ENCODE measurements at places on chromosomes 5 and 9.

DNA sequence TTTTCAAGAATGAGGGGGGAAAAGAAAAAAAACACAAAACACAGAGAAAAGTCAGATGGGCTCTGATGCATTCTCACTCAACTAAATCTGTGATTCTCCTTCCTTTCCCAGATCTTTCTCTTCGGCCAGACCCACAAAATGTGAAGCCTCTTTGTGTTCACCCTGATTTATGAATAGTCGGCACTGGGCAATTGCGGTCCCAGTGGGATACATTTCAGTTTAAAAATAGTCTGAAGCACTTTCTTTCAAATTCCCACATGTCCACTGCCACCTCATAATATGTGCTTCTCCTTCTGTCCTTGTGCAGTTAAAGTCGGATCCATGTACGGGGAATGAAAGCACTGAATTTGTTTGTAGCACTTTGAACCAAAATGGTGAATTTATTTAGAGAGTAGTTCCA is 995.4 kb upstream of the WWC1 start:
- no peak for DNase-seq

GRCh38 chr5:132680780-132681475 is 7.1 kb downstream of the IL4 start:
- DNase-seq: no peak

- DNase-seq: no peak
Measured at GRCh38 chr9:113631137-113631765, 167.7 kb downstream of the RGS3 start.

DNA sequence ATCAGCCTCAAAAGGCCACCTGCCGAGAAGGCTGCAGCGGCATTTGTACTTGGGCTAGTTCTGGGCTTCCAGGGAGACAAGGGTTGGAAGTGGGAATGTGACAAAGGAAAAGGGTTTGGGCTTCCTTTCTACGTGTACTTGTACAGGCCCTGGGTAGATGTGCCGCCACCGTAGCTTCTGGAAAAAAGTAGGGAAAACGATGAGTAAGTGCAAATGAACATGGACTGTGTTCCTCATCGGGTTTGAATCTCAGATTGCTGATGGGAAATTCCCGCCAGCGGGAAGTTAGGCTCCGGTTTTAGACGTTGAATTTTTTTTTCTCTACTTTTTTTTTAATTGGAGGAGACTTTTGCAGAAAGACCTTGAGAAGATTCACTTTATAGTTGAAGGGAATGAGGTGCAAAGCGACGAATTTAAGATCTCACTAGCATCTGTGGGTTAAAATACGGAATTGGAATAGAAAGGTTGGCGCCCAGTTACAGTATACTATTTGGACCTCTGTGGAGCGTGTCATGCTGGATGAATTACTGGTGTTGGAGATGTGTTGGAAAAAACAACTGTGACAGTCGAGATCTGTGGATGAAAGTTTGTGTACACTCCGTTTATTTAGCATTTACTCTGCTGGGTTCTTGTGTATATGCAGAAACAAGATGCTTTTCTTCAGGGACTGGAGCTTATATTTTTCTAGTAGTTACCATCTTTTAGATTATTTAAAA is 1.2 kb downstream of the G3BP1 start:
- DNase-seq: no peak

DNA sequence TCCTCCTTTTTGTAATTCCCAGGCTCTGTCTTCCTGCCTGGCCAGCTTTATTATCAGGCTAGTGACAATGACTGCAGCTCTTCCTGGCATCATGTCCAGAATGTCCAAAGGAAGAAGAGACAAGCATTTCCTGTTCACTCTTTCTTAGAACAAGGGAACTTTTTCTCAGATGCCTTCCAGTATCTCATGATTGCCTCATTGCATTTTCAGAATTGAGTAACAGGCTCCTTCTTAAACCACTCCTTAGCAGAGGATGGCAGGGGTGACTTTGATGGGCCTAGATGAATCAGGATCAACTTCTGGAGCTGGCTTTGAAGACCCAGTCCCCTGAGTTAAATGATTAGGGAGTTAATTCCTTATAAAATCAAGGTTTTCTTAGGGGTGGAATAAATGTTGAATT is 92.9 kb upstream of the RASGRF2 start:
- DNase-seq: no peak

DNA sequence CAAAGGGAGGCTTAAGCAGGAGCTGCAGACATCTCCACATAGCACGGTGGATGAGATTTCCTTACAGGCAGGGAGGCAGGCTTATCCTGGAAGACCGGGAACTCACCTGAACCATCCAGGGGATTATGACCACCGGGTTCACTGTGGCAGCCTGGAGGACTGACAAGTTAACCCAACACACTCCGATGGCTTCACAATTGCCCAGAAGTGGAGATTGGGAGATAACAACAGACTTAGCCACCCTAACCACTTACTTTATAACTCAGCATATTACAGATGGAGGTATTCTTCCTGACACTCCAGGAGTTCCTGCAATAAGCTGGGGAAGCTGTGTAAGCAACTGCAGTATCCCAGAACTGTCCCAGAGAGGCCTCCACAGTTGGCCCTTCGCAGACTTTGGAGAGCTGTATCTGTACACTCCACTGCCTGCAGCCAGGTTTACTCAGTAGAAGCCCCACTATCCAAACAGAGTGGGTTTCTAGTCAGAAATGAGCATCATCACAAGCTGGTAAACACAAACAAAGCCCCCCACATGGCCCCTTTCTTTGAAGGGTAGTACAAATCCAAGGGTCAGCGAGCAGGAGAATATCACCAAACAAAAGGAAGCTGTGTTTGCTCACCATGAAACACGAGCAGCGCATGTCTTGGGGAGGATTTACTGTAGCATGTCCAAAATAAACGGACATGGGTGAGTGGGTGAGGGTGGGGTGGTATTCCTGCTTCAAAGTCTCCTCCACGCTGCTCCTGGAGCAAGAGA is 462.2 kb downstream of the RASEF start:
- DNase-seq: no peak

DNA sequence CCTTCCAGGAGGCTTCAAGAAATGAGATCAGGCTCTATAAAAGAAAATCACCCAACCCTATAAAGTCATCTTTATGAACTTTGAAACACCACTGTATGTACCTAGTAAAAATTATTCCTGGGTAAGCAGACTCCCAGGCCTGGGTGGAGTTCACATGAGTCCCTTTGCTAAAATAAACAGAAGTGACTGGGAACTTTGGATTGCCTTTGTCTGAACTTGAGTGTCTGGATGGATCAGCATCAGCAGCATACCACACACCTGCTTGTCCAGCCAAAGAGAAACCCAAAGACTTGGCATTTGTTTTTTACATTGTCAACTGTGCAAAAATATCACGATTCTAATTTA is 79.6 kb upstream of the CDKN2B start:
- DNase-seq: no peak

GRCh38 chr5:84125216-84125615 is 259.5 kb downstream of the EDIL3 start:
- DNase-seq: no peak

- DNase-seq: no peak
Measured at GRCh38 chr5:52502460-52502999, 285.2 kb upstream of the ITGA1 start.

GRCh38 chr9:38384990-38385848 is 7.3 kb upstream of the ALDH1B1 start:
- DNase-seq: no peak

- no peak for DNase-seq
Measured at GRCh38 chr5:180792287-180792964, 10.2 kb downstream of the MGAT1 start.

- DNase-seq: no peak
Measured at GRCh38 chr9:134558124-134558905, 83.3 kb upstream of the COL5A1 start.

GRCh38 chr5:2129568-2130272 is 247.0 kb upstream of the IRX4 start:
- DNase-seq: no peak

GRCh38 chr5:2293906-2294305 is 411.2 kb upstream of the IRX4 start:
- no peak for DNase-seq

- DNase-seq: no peak
Measured at GRCh38 chr5:5584236-5584745, 161.8 kb downstream of the ICE1 start.

- DNase-seq: no peak
Measured at GRCh38 chr9:113543296-113543981, 79.9 kb downstream of the RGS3 start.

DNA sequence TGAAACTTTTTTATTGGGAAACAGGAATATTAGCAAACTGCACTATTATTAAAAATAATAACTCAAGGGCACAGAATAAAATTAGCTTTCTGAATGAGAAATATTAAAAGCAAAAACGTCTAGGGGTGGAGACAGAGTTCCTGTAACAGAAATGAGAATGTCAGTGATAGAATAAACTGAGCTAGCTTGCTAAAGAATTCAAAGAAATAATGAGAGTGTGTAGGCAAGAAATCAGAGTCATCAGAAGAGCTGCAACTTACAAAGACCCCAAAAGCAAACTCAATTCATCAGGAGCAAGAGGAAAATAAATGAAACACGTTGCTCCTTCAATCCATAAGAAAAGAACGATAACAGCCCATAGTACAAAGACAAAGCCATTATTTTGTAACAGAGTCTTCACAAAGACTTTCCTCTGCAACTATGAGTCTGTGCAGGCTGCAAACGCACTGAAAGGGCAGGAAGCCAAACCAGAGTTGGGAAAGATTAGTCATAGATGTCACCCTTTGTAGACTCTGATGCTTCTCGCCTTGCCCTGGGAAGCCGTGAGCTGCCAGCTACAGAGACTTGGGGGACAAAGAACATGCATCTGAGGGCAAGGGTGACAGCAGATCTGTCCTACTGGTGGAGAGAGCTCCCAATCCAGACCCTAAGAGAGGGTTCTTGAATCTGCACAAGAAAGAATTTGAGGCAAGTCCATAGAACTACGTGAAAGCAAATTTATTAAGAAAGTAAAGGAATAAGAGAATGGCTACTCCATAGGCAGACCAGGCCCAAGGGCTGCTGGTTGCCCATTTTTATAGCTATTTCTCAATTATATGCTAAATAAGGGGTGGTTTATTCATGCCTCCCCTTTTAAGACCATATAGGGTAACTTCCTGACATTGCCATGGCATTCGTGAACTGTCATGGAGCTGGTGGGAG is 40.8 kb downstream of the SHC3 start:
- DNase-seq: no peak

DNA sequence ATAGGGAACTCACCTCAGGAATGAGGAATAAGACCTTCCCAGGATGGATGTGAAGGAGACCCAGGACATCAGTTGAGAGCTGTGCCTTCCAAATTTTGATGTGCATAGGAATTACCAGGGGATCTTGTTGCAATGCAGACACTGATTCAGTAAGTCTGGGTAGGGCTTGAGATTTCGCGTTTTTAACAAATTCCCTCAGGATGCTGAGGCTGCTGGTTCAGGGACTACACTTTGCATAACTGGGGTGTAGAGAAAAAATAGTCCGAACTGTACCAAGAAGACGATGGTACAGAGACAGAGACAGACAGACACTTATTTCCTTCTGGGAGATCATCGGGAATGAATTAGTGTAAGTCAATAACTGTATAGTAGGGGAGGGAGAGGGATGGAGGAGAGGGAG is 82.3 kb upstream of the FREM1 start:
- no peak for DNase-seq

GRCh38 chr9:128081056-128081455 is 13.0 kb downstream of the SLC25A25 start:
- DNase-seq: no peak

- no peak for DNase-seq
Measured at GRCh38 chr5:10602031-10602806, 38.3 kb downstream of the ANKRD33B start.

DNA sequence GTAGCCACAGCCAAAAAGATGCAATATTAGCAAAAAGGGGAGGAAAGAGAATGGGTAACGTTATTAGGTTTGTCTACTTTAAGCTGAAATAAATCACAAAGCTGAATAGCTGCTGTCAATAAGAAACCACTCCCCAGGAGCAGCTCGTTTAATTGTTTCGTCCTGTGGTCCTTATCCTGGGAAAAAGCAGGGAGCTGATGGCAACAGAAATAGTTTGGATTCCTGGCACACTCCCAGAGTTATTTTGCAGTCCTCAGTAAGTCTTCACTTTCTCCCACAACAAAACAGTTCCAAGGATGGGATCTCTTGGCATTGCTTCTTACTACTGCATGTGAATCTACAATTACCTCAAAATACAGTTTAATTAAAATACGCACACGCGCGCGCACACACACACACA is 28.8 kb downstream of the FRMD3 start:
- no peak for DNase-seq

DNA sequence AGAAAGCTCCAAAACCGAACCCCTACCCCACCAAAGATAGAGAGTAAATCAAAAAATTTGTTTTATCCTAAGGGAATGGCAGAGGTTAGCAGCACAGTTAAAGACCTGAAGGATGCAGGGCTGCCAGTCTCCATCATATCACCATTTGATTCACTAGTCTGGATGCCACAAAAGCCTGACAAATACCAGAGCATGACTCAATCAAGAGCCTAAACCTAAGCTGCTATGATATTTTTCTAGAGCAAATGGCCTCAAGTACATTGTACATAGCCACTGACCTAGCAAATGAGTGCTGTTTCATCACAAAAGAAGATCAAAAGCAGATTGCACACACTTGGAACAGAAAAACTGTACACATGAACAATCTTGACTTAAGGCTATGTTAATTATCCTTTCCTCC is 48.0 kb downstream of the DPYSL3 start:
- DNase-seq: no peak

GRCh38 chr9:3842839-3843238 is 317.0 kb upstream of the RFX3 start:
- DNase-seq: no peak

DNA sequence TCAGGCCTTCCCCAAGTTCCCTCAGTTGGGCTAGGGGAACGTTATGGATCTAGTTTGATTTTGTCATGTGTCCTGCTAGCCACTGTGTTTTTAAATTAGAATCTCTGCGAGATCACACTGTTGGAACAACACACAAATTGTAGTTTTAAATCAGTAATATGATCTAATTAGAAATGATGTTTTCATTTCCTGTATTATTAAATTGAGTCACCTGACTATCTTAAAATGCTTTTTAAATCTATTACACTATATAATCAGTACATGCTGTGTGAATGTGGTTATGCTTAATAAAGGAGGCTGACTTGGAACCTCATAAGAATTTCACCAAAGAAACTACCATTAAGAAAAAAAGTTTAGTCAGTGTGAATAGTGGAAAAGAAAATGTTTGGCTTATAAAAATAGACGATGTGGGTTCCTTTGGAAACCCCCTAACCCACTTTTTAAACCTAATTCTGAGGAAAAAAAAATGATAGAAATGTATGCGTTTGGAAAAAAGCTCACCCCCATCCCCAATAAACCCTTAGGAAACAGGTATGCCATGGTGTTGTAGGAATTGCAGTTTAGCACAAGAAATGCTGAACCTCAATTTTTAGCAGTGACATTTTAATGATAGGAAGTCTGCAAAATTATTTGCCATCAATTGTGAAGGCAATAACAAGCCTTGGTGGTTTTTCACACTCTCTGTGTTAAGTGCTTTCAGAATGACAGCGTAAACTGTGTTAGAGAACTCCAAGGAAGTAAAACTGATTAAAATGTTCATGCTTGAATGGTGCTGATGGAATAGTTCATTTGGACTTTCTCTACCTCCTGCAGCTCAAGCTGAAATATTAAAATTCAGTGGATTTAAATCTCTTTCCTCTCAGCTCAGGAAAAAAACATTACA is 59.0 kb downstream of the TLE4 start:
- DNase-seq: no peak

GRCh38 chr9:72478966-72479365 is 42.4 kb upstream of the TMC1 start:
- DNase-seq: no peak

GRCh38 chr9:74765481-74765971 is 122.2 kb downstream of the TRPM6 start:
- DNase-seq: no peak

Measured in naive B cell (primary cell).